ENCODE measurements at places on chromosomes 2 and 18. TPM values are rescaled to one million over a fixed set of nuclear protein-coding genes. Genes with fewer than 3 reads are reported as not detected.

Gene IL36B
- not detected for total RNA-seq

Gene NOL4
- not detected for total RNA-seq

Gene SERPINB4
- not detected for total RNA-seq

Gene CPS1
- 0.88 TPM for total RNA-seq

Gene IER3IP1
- 22.5 TPM for total RNA-seq

Gene CHRND
- total RNA-seq = not detected

Gene GPR45
- not detected for total RNA-seq

Gene CCL20
- total RNA-seq = 0.49 TPM

Gene AUP1
- total RNA-seq = 104 TPM

Gene ARHGEF33
- total RNA-seq = 0.16 TPM

Gene NEURL3
- 0.32 TPM for total RNA-seq

Gene ABCB11
- under 0.01 TPM for total RNA-seq

Gene TGFA
- total RNA-seq = 52.2 TPM

Gene ALPG
- total RNA-seq = not detected

Gene TSPYL6
- not detected for total RNA-seq

Gene AOX1
- 2.7 TPM for total RNA-seq

Gene LRATD1
- 2.1 TPM for total RNA-seq

Gene KCNK3
- total RNA-seq = not detected

Gene MEIS1
- 1.6 TPM for total RNA-seq

Gene CABLES1
- total RNA-seq = 9.7 TPM

Gene TRPM8
- not detected for total RNA-seq

Gene TCF23
- not detected for total RNA-seq

Gene TMEM178A
- total RNA-seq = not detected

Gene TDRD15
- not detected for total RNA-seq

Gene POTEJ
- total RNA-seq = 0.16 TPM

Gene TNFAIP6
- total RNA-seq = 0.13 TPM

Gene LRRC30
- total RNA-seq = not detected

Gene CAMKMT
- total RNA-seq = 2.6 TPM

Gene REG3G
- not detected for total RNA-seq

Gene CTDSP1
- total RNA-seq = 56.4 TPM

Gene GPBAR1
- total RNA-seq = 0.16 TPM

Gene CXCR4
- total RNA-seq = 130 TPM

Gene SERPINB2
- 0.16 TPM for total RNA-seq

Gene FNDC4
- total RNA-seq = 11.6 TPM

Gene ASTL
- total RNA-seq = not detected

Gene MFSD2B
- total RNA-seq = not detected

Gene DLGAP1
- total RNA-seq = 3.7 TPM

Gene SPATA3
- not detected for total RNA-seq

Gene LAMA1
- 0.32 TPM for total RNA-seq

Gene ZAP70
- under 0.01 TPM for total RNA-seq

Gene ZEB2
- 9.8 TPM for total RNA-seq

Gene CACNB4
- total RNA-seq = under 0.01 TPM

Gene LIMS3
- 4.4 TPM for total RNA-seq

Gene NLRC4
- total RNA-seq = not detected

Gene SIGLEC15
- not detected for total RNA-seq

All from bladder microvascular endothelial cell (primary cell).